ENCODE measurements at places on chromosomes 3 and 15.
A peak's percentile ranks its signal among the peaks of the same experiment; 100 is the strongest.

DNA sequence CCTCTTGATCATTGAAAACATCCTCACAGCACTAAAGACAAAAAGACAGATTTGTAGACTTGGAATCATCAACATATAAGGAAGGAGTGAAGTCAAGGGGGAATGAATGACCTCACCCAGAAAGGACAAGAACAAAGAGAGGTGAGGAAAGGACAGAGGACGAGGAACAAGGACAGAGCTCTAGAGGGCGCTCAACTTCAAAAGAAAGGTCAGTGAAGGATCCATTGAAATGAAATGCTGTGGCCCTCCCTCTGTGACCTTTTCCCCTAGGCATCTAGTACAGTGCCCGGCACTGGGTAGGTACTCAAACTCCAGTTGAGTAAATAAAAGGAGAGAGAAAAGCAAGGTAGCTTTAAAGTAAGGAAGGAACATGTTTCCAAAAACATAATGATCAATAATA is 2.6 kb downstream of the ATP8B4 start:
- peak; percentile 8 for DNase-seq

GRCh38 chr15:70153921-70154717 is 56.4 kb upstream of the TLE3 start:
- no peak for DNase-seq

GRCh38 chr3:158094235-158095110 is 11.7 kb downstream of the SHOX2 start:
- no peak for DNase-seq

GRCh38 chr3:16182183-16182582 is 7.7 kb downstream of the GALNT15 start:
- DNase-seq = no peak

GRCh38 chr3:62500556-62501288 is 127.4 kb upstream of the FEZF2 start:
- no peak for DNase-seq

GRCh38 chr15:55357774-55358173 is 38.8 kb downstream of the PIGB start:
- no peak for DNase-seq

DNA sequence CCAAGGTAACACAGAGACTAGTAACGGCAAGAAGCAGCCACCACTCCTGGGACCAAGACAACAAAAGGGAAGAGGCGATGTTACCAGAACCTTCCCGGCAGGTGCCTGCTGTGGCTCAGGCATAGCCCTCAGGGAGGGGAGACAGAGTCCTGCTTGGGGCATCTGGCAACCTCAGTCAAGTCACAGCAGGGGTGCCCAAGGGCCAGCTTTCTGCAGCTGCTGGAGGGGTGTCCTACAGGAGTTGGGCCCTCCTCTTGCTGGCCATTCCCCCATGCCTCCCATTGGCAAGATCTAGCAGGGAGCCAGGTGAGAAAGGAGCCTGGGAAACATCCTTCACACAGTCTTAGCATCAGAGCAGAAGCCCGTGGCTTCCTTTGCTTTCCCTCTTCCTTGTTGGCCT is 197.3 kb upstream of the IL12A start:
- no peak for DNase-seq

DNA sequence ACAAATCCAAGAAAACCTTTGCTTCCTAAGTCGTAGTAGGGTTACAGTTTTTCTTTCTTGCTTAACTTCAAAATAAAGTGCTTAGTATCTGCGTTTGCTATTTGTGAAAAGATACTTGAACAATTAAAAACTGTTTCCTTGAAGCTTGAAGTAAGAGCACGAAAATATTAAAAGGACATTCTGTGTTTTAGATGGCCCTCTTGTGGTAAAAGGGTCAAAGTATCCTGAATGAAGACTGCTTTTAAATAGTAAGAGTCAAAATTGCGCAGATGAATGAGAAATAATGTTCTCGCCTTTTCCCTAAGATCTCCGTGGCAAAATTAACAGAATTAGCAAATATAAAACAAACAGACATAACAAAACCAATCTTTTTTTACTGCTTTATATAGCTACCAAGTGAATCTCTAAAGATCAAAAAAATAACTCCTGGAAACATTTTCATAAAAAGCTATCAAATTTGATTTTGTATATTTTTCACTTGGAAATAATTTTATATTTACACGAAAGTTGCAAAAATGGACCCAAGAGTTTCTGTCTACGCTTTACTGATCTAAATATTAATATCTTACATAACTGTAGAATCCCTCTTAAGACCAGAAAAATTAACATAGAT is 175.4 kb downstream of the MBNL1 start:
- peak; percentile 55 for DNase-seq

DNA sequence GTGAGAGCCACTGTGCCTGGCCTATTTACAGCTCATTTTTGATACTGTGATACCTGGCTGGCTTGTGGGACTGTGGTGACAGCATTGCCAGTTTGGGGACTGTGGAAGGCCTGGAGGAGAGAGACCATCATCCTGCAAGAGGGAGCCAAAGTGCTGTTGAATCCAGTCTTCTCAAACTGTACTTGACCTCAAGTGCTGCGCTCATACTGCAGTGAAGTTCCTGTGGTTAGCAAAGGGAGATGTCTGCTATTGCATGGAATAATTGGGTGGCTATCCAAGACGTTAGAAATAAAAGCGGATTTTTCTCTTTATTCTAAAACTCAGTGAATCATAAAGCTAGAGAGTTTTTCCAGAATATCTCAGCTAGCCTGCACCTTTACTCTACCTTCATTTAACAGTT is 83.4 kb downstream of the CCK start:
- no peak for DNase-seq

DNA sequence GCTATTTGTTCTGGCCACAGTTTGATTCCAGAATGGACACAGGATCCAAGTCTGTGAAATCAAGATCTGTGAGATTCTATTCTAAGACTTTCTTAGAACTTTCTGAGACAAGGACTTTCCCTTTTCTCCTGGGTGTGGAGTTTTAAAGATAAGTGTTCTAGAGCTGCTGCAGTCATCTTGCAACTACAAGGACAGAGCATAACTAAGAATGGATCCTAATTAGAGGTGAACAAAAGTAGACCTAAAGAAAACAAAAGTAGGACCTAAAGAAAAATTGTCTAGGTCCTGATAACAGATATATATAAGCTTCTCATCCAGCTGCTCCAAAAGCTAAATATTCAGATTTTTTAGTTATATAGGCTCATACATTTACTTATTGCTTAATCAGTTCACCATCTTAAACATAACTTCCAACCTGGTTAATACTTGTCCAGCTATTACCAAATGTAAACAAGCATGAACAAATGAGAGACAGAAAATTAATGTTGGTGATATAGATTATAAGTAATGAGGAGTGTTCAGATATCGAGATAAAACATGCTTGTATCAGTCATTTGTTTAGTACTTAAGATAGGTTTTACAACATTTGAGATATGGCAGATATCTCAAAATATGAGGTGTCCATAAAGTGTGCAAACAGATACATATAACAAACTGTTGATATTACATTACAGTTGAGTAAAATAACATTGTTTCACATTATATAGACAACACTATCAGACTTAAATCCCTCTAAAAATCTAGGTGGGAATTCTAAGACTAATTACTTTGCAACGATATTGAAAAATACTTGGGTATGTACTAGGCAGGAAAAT is 75.1 kb downstream of the CD200 start:
- DNase-seq = no peak

DNA sequence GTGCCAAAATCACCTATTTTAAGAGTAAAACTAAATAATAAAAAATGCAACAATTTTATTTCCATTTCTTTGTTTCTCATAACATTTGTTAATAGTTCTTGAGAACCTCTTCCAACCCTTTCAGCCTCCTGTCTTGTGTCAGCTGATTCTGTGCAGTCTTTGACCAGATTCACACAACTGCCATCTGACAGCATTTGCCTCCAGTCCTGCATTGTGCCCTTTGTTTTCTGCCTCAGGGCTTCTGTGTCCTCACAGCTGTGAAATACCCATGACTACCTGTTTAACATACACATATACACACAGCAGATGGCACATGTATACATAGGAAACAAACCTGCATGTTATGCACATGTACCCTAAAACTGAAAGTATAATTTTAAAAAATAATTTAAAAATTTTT is 13.2 kb upstream of the CNTN6 start:
- DNase-seq = no peak

GRCh38 chr3:120147072-120147871 is 53.0 kb upstream of the GSK3B start:
- DNase-seq = peak; percentile 56

- DNase-seq = no peak
Measured at GRCh38 chr3:54169524-54169923, 47.2 kb downstream of the CACNA2D3 start.

DNA sequence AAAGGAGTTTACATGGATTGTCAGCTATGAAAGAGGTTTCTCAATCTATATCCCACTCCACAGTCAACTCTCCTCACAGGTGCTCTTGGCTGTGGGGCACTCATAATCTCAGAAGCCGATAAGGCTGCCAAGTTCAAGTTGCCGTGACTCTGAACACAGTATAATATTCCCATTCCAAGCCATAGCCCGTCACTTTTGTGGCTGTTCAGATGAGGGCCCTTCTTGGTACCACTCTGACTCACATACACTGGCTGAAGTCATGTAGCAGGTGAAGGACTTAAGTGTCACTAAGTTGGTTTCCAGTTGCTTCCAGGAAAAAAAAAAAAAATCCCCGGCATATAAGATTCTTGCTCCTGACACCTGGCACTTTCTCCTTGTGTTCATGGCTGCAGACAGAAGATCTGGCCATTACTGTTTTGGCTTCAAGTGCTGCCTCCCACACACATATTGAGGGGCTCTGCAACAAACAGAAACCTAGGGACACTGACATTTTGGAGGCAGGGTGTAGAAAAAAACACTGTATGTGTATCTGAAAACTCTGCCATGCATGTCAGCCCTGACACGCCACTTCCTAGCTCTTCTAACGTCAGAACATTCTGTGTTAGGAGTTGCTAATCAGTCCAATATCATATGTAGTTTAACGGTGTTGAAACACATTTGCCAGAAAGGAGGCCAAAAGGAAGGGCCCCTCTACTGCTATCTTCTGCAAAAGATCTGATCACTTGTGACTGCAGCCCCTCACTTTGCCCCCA is 170.2 kb upstream of the ICE2 start:
- DNase-seq = no peak

GRCh38 chr3:115042351-115042750 is 104.7 kb downstream of the ZBTB20 start:
- no peak for DNase-seq

DNA sequence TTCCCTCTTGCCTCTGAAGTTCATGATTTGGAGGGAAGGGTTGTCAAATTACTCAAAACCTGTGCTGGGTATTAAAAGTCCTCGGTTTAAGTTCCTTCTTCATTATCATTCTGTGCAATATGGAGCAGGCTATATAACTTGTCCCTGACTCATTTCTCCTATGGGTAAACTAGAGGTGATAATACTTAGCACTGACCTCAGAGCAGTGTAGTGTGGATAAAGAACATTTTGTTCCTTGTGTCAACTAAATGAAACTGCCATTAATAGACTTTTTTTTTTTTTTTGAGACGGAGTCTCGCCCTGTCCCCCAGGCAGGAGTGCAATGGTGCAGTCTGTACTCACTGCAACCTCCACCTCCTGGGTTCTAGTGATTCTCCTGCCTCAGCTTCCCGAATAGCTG is 2.2 kb upstream of the BBX start:
- DNase-seq = no peak

DNA sequence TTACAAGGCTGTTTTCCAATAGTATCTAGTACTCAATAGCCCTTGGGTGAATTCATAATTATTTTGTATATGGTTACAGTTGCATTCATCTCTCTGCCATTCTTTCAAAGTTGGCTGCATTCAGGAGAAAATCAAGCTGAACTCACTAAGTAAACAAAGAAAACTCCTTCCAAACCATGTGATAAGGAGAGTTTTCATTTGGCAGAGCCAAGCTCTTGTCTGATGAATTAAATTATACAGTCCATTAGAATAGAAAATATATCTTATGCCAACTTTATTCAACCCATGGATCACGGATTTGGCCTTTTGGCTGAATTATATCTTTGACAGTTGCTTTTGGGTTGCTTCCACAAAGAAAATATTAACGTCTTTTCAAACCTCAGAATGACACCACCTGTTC is 272.3 kb upstream of the ROBO1 start:
- DNase-seq = no peak

DNA sequence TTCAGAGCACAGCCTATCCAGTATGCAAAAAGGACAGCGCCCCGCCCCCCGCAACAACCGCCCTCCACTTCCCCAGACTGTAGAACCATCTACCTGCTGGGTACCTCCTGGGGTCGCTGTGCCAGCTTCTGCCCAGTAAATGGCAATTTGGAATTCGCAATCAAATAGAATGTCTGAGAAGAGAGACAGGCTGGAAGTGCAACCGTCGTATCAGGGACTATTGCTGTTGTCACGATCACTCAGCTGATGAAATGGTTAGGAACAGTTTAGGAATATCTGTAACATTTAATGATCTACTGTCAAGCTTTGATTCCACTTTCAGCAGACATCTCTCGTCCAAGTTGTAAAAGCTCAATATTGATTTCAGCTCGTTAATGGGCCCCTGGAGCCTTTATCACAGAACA is 13.3 kb upstream of the PARL start:
- DNase-seq = no peak

DNA sequence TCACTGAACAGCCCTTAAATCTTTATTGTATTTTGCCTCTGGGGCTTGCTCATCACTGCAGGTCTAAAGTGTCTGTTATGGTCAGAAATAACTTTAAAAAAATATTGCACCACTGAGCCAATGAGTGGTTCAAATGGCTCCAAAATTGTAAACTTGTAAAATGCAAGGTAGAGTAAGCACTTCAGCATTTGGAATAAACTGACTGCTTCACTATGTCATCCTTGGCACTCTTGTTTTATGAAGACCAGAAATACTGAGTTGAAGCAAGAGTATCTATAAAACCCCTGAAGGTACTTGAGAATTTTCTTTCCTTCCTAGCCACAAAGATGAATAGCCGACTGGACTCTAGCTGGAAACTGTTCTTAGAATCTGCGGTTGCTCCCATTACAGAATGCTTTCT is 390.3 kb upstream of the DPH6 start:
- no peak for DNase-seq

DNA sequence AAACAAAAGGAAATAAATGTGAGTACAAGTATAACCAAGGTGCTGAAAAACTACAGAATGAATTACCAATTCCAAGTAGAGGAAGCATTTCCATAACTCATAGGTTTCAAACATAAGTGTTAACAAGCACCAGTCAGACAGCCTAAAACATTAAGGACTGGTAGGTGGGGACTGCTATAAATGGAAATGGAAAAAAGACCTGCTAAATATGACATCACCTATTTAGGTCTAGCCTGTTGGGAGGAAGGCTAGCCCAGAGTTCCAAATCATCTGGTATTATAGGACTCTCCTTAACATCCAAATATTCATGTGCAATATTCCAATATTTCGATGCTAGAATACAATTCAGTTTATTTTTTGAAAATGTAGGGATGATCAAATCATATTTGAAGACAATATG is 560.0 kb downstream of the ROBO2 start:
- DNase-seq = no peak

All from SW480 (cell line).